DMS79 (cell line): ENCODE measurements at places on chromosomes 4 and X.

DNA sequence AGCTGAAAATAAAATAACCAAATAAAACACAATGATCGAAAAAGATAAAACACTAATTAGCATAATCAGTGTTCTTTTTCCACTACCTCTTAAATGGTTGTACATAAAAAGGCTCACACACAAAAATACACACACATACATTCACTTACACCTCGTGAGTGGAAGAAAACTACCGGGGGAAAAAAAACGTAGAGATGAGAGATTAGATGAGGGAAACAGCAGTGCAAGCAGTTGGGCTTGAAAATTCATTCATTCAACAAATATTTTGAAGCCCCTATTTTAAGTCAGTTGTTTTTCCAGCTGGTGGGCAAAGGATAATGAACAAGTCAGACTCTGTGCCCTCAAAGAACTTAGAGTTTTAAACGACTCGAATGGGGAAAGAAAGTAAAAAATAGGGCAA lies 1.0 kb downstream of the TBCK start:
- no peak for DNase-seq

GRCh38 chr4:87327136-87327535 lies 4.5 kb upstream of the HSD17B13 start:
- DNase-seq, result no peak

- DNase-seq, result peak; percentile 63
Observed at GRCh38 chrX:40174001-40174853, 76.5 kb upstream of the BCOR start.

- DNase-seq, result no peak
Observed at GRCh38 chr4:3107271-3107670, 32.8 kb downstream of the HTT start.

DNA sequence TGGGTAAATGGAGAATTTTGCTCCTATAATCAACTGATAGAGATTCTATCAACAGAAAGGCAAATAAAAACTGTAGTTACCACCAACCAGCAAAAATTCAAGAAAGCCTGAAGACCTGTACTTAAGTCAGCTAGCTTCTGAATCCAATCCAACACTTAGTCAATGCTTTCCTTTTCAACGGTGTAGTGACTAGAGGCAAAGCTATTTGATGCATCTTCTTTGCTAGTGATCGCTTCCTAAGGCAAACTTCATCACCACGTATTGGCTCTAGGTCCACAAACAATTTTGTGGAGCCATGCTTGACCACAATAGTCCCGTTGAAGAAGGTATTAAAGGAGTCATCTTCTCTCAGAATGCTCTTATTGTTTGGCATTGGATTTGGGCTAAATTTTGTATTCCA lies 25.0 kb upstream of the UBA6 start:
- DNase-seq, result no peak

DNA sequence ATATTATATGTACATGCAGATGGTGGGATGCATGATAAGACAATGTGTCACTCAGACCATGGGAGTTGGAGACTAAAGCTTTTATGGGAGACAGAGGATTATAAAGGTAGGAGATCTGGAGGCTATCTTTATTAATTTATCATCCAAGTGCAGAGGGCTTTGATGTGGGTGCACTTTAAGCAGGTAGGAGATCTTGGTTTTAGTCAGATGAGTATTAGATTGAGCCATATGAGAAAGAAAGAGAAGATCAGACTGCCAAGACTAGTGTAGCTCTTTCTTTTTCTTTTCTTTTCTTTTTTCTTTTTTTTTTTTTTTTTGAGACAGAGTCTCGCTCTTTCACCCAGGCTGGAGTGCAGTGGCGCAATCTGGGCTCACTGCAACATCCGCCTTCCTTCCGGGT lies 84.9 kb upstream of the CAMK2D start:
- no peak for DNase-seq

- DNase-seq, result no peak
Observed at GRCh38 chr4:3769642-3770184, 3.5 kb downstream of the ADRA2C start.

DNA sequence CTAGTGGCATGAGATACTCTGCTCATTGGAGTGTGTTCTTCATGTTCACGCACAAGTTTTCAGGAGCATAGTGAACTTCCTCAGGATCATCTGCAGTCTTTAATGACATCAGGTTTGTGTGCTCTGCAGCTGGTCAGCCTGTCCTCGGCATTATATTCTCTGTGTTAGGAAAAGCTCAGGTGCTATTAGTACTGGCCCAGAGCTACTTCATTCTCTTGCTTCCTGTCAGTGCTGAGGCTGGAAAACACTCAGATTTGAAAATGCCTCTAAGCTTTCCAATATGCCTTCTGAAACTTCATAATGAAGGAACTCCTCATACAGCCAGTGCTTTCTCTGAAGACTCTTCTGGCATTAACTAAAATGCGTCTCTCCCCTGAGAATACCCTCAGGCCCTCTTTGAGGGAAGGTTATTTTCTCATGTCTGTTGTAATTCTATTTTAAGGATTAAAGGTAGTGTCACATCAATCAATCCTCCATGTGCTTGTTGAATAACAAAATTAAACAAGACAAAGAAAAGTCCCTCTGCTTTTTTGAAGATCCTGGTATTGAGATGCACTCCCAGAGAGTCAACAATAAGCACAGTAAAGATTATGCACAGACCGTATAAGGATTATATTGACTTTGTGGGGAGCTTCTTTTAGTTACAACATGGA lies 666.4 kb downstream of the ADGRL3 start:
- DNase-seq, result no peak

DNA sequence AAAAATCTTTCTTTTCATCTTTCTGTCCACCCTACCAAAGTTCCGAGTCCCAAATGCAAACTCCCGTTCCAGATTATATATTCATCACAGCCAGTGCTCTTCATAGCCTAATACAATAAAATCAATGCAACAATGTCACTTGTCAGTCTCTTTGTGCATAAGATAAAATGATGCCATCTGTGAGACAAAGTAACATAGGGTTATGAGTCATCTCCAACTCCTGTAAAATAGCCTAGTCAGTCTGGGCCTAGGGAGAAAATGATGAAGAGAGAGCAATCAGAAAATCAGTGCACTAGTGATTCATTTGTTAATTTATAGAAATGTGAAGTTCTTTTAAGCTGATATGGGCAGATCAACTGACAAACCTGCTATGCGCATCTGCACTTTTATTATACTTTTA lies 689.1 kb upstream of the DIAPH2 start:
- no peak for DNase-seq

DNA sequence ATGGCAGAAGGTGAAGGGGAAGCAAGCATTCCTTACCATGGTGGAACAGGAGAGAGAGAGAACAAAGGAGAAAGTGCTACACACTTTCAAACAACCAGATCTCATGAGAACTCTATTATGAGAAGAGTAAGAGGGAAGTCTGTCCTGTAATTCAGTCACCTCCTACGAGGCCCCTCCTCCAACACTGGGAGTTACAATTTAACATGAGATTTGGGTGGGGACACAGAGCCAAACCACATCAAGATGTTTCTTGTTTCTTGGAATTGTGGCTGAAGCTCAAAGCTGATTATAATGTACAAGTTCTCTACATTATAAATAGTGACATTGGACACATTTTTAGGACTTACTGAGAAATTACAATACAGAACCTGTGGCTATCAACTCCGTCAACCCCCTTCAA lies 29.5 kb upstream of the TAPT1 start:
- DNase-seq, result no peak

- no peak for DNase-seq
Observed at GRCh38 chrX:1462596-1463251, 10.0 kb upstream of the ASMTL start.

- DNase-seq, result peak; percentile 66
Observed at GRCh38 chr4:84966382-84967242, at the start of gene WDFY3. TSS of gene WDFY3 (minus strand) at chr4:84966690. CDS start at chr4:84860591, 106,099 bp downstream.

DNA sequence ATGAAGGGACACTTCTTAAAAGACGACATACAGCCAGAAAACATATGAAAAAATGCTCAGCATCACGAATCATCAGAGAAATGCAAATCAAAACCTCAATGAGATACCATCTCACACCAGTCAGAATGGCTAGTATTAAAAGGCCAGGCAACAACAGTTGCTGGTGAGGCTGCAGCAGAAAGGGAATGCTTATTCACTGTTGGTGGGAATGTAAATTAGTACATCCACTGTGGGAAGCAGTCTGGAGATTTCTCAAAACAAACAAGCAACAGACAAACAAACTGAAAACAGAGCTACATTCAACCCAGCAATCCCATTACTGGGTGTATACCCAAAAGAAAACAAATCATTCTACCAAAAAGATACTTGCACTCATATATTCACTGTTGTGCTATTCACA lies 197.9 kb downstream of the EVC2 start:
- no peak for DNase-seq

DNA sequence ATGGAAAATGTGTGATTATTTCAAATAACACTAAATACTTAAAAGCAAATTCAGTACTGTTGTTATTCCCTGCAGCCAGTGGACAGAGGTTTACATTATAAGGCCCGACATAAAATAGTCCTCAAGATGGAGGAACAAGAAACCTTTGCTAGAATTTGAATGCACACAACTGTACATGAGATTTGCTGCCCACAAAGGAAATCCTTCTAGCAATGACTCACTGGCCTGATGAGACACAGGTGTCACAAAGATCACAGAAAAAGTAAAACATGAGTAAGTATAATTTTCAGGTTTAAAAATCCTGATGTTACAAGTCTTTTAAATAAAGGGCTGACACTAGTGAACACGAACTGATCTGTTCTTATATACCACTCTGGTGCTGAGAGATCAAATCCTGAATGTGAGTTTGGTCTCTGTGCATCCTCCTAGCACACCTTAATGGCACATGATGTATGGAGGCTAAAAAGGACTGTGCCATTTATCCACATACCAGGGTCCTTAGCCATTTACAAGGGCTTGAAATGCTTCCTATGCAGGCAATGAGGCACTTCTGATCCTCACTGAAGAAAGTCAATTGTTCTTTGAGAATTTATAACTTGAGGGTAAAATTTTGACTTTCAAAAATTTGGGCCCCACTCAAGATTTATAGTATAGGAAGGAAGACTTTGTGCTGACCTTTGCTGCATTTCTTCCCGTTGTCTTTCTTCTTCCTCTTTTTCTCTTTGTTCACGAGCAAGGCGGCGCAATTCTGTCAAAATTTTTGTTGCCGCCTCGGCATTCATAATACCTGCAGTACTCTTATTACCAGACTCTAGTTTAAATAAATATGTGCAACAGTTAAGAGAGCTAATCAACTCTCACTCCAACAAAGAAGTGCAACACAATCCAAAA lies 23.0 kb downstream of the MAP7D3 start:
- no peak for DNase-seq

DNA sequence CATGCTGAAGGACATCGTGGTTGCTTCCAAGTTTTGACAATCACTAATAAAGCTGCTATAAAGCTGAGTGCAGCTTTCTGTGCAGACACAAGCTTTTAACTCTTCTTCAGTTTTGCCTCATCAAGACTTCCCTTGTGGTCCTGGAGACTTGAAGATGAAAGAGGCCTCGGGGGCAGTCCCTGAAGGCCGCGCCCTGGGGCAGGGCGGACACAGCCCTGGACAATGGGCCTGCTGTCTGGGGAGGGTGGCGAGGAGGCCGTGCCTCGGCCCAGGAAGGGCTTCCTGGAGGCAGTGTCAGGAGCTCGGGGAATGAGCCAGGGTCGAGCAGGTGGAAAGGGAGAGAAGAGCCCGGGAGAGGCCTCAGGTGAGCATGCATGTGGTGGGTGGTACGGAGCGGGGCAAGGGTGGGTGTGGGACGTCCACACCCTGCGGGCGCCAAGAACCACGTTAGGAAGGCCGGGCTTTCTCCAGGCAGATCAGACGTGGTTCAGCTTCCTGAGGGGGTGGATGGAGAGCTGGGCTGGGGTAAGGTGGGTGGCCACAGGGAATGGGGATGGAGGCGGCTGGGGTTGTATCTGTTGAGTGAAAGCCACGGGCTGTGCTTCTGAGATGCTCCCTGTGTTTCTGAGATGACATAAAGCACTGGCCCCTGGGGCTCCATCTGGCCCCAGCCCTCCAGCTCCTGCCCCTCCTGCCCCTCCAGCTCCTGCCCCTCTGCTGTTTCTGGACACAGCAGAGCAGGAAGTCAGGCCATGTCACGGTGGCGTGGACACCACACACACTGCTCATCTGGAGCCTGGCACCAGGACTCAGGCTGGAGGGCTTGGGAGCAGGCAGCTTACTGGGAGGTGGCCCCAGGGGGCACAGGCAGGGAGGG lies 21.5 kb downstream of the ADRA2C start:
- no peak for DNase-seq

DNA sequence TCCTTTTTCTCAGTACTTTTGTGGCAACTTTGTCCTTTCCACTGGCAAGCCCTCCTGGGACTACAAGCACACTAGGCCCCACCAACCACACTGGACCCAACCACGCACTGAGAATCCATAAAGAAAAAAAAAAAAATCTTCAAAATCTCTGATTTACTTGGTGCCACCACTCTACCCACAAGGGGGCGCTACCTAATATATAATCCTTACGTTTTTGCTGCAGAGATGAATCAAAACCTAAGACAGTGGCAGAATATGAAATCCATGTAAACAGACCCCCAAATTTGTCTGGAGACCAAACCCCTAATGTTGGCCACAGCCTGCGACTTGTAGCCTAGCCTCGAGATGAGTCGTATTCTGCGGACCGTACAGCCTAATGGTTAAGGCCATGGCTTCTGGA lies 63.5 kb upstream of the ARHGAP36 start:
- DNase-seq, result no peak

GRCh38 chrX:30530606-30531005 lies 47.0 kb downstream of the TASL start:
- no peak for DNase-seq
